ENCODE measurements at places on chromosomes 12 and 14. TPM values are rescaled to one million over a fixed set of nuclear protein-coding genes. Genes with fewer than 3 reads are reported as not detected.

- no peaks in the 10 kb centered on the region for H3K36me3 ChIP-seq
- H3K4me3 ChIP-seq = peak overlapping the region; percentile 34
- H3K4me1 ChIP-seq = peaks cover 4% of the 10 kb centered on the region
- no peak for DNase-seq
- H3K27me3 ChIP-seq = no peaks in the 10 kb centered on the region
Observed at GRCh38 chr14:25049093-25049567, 817 bp downstream of the STXBP6 start.

GRCh38 chr12:21538061-21538653, 12.1 kb downstream of the SPX start:
- no peaks in the 10 kb centered on the region for H3K36me3 ChIP-seq
- H3K4me3 ChIP-seq = no peak overlapping the region
- no peaks in the 10 kb centered on the region for H3K4me1 ChIP-seq
- H3K27ac ChIP-seq = no peak overlapping the region

Gene NPFF
- not detected for total RNA-seq

DNA sequence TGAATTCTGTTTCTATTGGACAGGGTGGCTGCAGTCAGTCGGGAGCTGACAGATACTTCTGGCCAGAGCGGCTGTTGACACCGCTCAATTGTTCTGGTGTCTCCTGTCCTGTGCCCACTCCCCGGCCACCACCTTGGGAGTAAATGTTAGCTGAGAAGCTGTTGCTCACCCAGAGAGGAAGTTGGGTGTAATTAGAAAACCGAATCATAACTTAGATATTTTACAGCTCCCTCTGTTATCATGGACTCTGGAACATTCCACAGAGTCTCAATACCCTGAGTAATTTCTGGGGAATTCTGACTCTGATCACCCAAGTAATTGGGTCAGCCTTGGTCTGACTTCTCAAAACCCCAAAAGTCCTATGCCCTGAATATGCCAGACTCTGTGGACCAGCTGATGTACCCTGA, 58.3 kb upstream of the RFLNA start:
- no peak for DNase-seq
- H3K4me3 ChIP-seq = no peak overlapping the region
- no peaks in the 10 kb centered on the region for H3K27me3 ChIP-seq
- H3K36me3 ChIP-seq = no peaks in the 10 kb centered on the region
- no peaks in the 10 kb centered on the region for H3K4me1 ChIP-seq

DNA sequence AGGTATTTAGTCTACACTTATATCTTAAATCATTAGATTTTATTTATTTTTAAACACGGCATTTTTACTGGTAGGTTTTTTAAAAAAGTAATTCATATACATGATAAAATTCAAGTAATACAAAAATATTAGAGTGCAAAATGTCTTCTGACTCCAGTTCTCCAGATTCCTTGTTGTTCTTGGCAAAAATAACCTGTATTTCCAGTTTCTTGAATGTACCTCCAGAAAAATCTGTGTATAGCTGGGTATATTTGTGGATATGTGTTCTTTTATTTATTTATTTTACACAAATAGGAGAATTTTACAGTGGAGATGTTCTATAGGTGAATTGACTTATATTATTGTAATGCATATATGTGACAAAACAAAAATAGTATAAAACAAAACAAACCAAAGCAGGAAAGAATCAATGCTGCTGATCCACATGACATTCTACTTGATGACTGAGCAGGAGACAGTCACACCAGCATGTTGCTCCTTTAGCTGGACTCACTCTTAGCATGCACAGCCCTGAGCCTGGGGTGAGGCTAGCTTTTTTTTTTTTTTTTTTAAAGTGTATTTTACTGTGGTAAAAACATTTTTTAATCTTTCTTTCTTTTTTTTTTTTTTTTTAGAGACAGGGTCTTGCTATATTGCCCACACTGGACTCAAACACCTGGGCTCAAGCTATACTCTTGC, 42.2 kb upstream of the SLC38A2 start:
- DNase-seq = no peak
- no peaks in the 10 kb centered on the region for H3K27me3 ChIP-seq
- H3K36me3 ChIP-seq = no peaks in the 10 kb centered on the region
- H3K4me1 ChIP-seq = no peaks in the 10 kb centered on the region

Gene ESPL1
- total RNA-seq = not detected

DNA sequence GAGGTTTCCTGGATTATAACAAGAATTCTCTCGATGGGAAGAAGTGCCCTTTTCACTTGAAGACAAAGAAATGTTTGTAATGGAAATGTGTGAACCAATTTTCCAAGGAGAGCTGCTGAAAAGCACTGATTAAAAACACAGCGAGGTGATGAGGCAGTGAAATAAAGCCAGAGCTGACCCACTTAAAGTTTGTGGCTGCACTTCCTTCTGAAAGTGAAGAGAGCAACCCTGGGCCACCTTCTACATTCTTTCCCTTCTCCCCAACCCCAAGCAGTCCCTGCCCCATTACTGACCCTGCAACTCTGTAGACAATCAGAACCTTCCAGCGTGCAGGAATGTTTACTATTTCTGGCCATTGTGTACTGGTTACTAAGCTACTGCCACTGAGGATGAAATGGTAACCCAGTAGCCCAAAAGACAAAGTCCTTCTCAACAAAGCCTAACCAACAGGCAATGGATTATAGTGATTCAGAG, 173.9 kb downstream of the TTC7B start:
- H3K36me3 ChIP-seq = no peaks in the 10 kb centered on the region
- DNase-seq = no peak
- no peaks in the 10 kb centered on the region for H3K4me1 ChIP-seq
- H3K4me3 ChIP-seq = no peak overlapping the region
- no peak overlapping the region for H3K27ac ChIP-seq

DNA sequence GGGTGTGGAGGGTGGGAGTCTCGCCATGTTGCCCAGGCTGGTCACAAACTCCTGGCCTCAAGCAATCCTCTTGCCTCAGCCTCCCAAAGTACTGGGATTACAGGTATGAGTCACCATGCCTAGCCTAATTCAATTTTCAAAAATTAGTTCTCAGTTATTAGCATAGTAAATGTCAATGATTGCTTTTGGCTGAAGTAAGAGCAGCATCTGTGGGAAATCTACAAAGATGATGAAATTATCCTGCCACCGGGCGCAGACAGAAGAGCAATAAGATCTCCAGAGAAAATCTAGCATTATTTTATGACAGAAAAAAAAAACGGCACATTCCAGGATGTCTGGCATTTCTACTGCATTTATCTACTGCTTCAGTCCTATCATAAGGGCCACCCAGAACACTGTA, 97.9 kb upstream of the DAAM1 start:
- no peaks in the 10 kb centered on the region for H3K27me3 ChIP-seq
- no peaks in the 10 kb centered on the region for H3K4me1 ChIP-seq
- H3K4me3 ChIP-seq = no peak overlapping the region
- no peaks in the 10 kb centered on the region for H3K36me3 ChIP-seq
- DNase-seq = no peak
- H3K27ac ChIP-seq = no peak overlapping the region

GRCh38 chr14:95484296-95484695, 32.2 kb downstream of the SYNE3 start:
- no peaks in the 10 kb centered on the region for H3K36me3 ChIP-seq
- H3K27ac ChIP-seq = peak overlapping the region; percentile 78
- H3K4me3 ChIP-seq = no peak overlapping the region
- peaks cover 14% of the 10 kb centered on the region for H3K4me1 ChIP-seq
- DNase-seq = no peak
- no peaks in the 10 kb centered on the region for H3K27me3 ChIP-seq

DNA sequence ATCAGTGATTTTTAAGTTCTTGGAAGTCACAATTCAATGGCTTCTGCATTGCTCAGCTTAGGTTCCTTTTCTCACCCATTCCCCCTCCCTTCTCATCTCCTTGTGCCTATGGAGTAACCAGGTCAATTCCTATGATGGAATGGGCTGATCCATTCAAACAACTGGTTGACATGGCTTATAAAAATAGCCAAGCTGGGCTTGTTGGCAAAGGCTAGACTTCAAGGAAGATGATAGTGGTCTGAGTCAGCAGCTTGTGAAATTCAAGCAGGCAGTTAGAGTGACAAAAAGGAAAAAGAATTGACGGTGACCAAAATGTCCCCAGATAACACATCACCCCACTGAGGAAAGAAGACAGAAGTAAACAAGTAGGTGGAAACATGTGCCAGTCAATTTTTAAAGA, 119.9 kb upstream of the PCED1B start:
- H3K36me3 ChIP-seq = no peaks in the 10 kb centered on the region
- no peak for DNase-seq
- no peak overlapping the region for H3K27ac ChIP-seq
- no peak overlapping the region for H3K4me3 ChIP-seq
- H3K27me3 ChIP-seq = no peaks in the 10 kb centered on the region

Gene RASSF9
- 17.8 TPM for total RNA-seq

Gene GDF3
- not detected for total RNA-seq

Gene MAP4K5
- 44.6 TPM for total RNA-seq

DNA sequence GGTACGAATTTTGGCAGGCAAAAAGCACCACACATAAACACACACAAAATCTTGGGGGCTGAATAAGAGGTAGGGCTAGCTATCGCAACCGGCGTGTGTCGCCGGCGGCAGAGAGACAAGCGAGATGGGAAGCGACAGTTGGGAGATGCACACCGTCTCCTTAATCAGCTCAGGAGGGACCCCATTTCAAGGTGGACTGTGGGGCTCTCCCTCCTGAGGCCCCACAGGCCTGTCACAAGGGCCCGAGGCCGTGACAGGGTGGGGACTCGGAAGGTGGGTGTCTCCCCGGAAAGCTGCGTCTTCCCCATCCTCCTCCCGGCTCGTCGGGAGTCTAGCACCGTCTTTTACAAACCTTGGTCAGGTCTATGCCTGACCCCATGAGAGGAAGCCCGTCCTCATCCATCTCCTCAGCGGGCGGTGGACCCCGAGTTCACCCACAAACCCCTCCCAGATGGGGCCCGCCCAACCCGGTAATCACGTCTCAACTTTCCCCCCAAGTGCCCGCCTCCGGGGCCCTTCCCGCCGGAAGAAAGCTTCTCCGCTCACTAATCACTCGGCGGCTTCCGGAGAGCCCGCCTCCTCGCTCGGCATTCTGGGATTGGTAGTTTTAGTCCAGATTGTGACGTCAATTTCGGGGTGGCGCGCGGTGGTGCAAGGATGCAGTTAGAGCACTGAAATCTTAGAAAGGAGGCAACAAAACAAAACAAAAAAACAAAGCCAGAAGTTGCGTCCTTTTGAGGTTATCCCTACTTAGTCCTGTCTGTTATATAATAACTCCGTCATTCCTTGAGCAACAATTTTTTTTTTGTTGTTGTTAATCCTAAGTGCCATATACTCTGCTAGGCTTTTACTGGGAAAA, at the start of gene WASHC3:
TSS of gene WASHC3 (minus strand) at position 432 of the 859 bp plus-strand sequence. CDS start at position 403, 29 bp downstream.
- H3K4me3 ChIP-seq = peak within 1 kb of the TSS; percentile 58
- H3K27me3 ChIP-seq = no peaks in the 10 kb centered on the region
- DNase-seq = peak; percentile 97

Gene IFNG
- not detected for total RNA-seq

DNA sequence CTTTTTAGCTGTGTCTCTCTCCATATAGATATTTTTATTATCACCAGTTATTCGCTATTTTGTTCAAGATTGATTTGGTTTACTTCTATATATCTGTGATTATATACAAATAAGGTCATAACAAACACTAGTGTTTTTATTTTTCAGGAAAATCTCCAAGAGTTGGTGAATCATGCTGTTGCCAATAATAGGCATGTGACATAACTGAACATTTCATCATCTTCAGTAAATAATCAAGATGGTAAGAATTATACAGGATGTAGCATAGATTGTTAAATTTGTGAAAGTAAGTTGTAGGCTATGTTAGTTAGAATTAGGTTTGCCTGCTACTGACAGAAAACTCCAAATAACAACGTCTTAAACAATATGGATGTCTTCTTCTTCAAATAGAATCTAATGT, 240.9 kb upstream of the PDE3A start:
- no peaks in the 10 kb centered on the region for H3K4me1 ChIP-seq
- no peak overlapping the region for H3K4me3 ChIP-seq
- H3K36me3 ChIP-seq = no peaks in the 10 kb centered on the region
- DNase-seq = no peak

DNA sequence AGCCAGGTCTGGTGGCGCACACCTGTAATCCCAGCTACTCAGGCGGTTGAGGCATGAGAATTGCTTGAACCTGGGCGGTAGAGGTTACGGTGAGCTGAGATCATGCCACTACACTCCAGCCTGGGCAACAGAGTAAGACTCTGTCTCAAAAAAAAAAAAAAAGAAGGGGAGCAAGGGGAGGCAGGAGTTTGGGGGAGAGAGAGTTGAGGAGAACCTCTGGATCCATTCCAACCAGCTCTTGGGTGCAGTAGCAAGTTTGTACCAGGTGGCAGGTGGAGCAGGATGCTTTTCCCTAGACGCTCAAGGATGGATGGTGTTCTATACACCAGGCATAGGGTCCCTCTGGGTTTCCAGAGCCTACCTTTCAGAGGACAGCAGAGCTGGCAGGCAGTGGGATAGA, 1.9 kb downstream of the NFE2 start:
- no peak overlapping the region for H3K27ac ChIP-seq
- H3K27me3 ChIP-seq = no peaks in the 10 kb centered on the region
- H3K36me3 ChIP-seq = no peaks in the 10 kb centered on the region
- H3K4me3 ChIP-seq = no peak overlapping the region

DNA sequence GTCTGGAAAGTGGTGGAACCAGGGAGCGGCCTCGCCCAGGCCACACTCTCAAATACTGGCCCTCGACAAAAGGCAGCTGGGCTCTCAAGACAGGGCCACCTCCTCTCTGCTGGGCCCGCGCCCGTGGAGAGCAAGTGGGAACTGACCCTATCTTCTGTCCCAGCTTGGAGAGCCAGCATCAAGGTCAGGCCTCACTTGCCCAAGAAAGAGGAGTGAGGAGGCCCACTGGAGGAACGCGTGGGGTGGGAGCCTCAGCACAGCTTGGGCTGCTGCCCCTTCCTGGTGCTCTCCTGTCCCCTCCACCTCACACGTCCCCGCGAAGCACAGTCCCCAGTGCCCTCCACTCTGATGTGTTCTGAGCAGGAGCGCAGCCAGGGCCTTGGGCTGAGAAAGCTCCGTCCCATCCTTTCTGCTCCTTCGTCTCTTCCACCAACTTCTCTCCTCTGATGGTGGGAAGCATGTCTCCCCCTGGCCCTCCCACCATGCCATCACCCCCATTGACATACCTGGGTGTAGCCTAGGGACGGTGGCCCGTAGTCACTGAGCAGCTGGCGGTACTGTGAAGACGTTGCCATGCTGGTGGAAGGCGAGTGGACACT, 4.9 kb downstream of the CDK2AP1 start:
- H3K27ac ChIP-seq = no peak overlapping the region
- no peaks in the 10 kb centered on the region for H3K36me3 ChIP-seq
- no peak for DNase-seq
- H3K27me3 ChIP-seq = no peaks in the 10 kb centered on the region

DNA sequence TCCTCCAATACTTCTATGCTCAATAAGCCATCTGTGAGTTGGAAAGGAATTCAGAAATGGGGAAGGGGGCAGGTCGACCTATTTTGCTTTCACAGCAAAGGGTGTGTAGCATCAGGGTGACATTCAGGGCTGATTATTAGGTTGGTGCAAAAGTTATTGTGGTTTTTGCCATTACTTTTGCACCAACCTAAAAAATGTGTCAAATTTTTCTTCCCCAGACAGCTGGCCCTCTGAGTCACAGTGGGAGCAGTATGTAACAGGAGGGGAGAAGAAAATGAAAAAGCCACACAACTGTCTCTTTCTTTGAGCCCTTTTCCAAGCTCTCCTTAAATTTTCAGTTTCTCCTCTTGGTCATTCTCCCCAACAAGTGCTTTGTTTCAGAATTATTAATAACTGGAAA, 47.1 kb upstream of the GZMB start:
- H3K4me1 ChIP-seq = no peaks in the 10 kb centered on the region
- H3K36me3 ChIP-seq = no peaks in the 10 kb centered on the region
- H3K27me3 ChIP-seq = no peaks in the 10 kb centered on the region
- H3K27ac ChIP-seq = no peak overlapping the region
- DNase-seq = no peak

GRCh38 chr12:67026487-67027246, 242.5 kb upstream of the CAND1 start:
- H3K4me3 ChIP-seq = no peak overlapping the region
- no peaks in the 10 kb centered on the region for H3K36me3 ChIP-seq
- H3K27ac ChIP-seq = no peak overlapping the region
- no peak for DNase-seq
- no peaks in the 10 kb centered on the region for H3K4me1 ChIP-seq
- H3K27me3 ChIP-seq = no peaks in the 10 kb centered on the region

Gene RNFT2
- total RNA-seq = 1.4 TPM
